Stimulated activated CD4-positive, alpha-beta T cell treated with anti-CD3 and anti-CD28 coated beads, Interleukin-2, amount 100 ng/mL, for 48 hours (primary cell): ENCODE measurements at places on chromosomes 1 and 21.

GRCh38 chr1:92340154-92340553 lies 41.3 kb downstream of the RPAP2 start:
- no peak for DNase-seq

- DNase-seq: no peak
Measured at GRCh38 chr1:85495556-85495955, 30.6 kb upstream of the DDAH1 start.

DNA sequence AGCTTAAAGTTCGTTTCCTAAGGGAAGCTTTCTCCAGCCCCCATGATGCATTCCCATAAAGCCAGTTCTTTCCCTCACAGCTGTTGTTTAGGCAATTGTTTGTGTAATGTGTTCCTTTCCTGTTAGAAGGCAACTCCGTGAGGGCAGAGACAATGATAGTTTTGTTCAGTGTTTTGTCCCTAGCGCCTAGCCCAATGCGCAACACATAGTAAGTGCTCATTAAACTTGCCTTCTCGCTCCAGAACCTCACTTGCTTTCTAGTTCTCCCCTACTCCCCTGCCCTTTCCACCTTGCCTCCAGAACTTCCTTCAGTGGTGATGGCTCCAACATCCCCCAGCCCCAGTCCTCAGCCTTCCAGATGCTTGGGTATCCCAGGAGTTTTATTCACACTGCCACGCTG lies 115.4 kb downstream of the TMEM53 start:
- DNase-seq: no peak

- no peak for DNase-seq
Measured at GRCh38 chr1:64539781-64540218, 69.9 kb downstream of the CACHD1 start.

- DNase-seq: no peak
Measured at GRCh38 chr21:29105218-29105617, 25.2 kb upstream of the MAP3K7CL start.

GRCh38 chr1:229514578-229515275 lies 6.6 kb upstream of the NUP133 start:
- DNase-seq: peak; percentile 35

DNA sequence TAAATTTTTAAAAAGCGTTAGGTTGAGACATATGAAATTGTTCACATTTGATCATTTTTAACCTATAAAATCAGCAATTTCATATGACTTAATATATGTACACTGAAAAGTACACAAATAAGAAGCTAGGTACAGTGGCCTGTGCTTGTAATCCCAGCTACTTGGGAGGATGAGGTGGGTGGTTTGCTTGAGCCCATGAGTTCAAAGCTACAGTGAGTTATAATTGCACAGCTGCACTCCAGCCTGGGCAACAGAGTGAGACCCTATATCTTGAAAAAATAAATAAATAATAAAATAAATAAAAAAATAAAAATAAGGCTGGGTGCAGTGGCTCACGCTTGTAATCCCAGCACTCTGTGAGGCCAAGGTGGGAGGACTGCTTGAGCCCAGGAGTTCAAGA lies 5.2 kb upstream of the EPB41 start:
- no peak for DNase-seq

- no peak for DNase-seq
Measured at GRCh38 chr1:21843208-21843607, 31.1 kb downstream of the LDLRAD2 start.

GRCh38 chr1:52634111-52634510 lies 1.1 kb downstream of the SHISAL2A start:
- DNase-seq: no peak

DNA sequence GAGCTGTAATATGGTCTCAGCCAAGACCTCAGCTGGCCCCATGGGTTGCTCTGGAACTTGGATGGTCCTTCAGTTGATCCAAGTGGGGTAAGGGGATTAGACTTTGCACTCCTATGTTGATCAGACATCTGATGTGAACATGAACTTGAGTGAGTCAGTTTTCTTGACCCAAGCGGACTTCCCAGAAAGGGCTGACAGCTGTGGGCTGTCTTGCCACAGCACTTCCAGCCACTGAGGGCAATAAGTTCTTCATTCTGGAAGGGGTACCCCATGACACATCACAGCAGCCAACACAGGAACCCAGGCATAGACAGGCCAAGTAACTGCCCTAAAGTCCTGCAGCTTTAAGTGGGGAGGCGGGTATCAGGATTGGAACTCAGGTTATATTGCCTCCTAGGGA lies 93.9 kb upstream of the USP24 start:
- DNase-seq: no peak

- no peak for DNase-seq
Measured at GRCh38 chr1:117150316-117150715, 28.8 kb upstream of the TRIM45 start.

DNA sequence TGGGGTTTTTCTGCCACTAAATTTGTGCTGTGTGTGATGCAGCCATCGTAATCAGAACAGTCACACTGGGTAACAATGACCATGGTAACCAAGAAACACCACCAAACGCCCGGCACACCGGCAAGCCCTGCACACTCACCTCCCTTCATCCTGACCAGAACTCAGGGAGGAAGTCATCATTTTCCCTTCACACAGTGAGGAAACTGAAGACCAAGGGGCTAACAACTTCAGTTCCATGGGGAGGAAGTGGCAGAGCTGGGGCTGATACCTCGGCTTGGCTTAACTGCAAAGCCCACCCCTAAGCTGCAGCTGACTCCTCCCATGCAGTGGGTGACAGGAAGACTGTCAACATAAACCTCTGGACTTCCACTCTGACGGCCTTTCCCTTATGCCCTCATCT lies 69.3 kb upstream of the BCAR3 start:
- no peak for DNase-seq

DNA sequence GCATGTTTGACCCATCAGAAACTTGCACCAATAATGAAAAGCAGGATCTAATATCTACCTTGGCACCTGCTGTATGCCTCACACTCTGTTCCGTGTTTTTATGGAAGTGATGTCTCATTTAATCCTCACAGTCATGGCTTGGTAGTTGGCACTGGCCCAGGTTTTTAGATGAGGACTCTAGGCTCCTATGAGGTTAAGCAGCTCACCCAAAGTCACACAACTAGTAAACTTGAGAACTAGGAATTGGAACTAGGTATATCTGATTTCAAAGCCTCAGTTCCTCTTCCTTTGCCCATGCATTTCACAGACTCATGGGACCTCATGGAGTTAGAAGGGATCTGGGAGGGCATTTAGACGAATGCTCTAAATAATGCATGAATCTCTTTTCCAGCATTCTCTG lies 21.3 kb upstream of the TARBP1 start:
- no peak for DNase-seq

DNA sequence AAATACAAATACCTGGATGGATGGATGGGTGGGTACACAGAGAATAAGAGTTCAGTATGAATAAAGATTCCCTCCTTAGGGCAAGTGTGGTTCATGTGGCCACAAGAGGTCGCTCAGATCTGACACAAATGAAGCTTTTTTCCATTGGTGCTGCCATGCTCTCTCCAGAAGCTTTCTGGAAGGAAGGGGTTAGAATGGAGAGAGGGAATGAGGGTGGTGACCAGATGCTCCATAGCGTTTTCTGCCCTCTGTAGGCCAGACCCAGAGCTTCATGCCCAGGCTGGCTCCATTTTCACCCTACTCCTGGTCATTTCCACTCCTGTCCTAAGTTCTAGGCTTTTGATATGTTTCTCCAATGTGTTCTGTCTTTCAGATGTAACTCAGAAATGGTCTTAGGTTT lies 3.3 kb upstream of the FCRL6 start:
- DNase-seq: peak; percentile 27

- DNase-seq: no peak
Measured at GRCh38 chr1:178019622-178020021, 49.8 kb upstream of the SEC16B start.

GRCh38 chr1:61131716-61132115 lies 49.4 kb downstream of the NFIA start:
- DNase-seq: no peak

- DNase-seq: no peak
Measured at GRCh38 chr1:26854906-26855305, 8.0 kb upstream of the SFN start.

GRCh38 chr1:93239863-93240262 lies 59.3 kb downstream of the CCDC18 start:
- DNase-seq: no peak

DNA sequence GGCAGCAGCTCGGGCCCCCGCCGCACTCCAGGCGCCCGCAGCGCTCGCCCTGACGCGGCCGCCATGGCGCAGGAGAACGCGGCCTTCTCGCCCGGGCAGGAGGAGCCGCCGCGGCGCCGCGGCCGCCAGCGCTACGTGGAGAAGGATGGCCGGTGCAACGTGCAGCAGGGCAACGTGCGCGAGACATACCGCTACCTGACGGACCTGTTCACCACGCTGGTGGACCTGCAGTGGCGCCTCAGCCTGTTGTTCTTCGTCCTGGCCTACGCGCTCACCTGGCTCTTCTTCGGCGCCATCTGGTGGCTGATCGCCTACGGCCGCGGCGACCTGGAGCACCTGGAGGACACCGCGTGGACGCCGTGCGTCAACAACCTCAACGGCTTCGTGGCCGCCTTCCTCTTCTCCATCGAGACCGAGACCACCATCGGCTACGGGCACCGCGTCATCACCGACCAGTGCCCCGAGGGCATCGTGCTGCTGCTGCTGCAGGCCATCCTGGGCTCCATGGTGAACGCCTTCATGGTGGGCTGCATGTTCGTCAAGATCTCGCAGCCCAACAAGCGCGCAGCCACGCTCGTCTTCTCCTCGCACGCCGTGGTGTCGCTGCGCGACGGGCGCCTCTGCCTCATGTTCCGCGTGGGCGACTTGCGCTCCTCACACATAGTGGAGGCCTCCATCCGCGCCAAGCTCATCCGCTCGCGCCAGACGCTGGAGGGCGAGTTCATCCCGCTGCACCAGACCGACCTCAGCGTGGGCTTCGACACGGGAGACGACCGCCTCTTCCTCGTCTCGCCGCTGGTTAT lies 2.8 kb downstream of the KCNJ9 start:
- DNase-seq: peak; percentile 68

DNA sequence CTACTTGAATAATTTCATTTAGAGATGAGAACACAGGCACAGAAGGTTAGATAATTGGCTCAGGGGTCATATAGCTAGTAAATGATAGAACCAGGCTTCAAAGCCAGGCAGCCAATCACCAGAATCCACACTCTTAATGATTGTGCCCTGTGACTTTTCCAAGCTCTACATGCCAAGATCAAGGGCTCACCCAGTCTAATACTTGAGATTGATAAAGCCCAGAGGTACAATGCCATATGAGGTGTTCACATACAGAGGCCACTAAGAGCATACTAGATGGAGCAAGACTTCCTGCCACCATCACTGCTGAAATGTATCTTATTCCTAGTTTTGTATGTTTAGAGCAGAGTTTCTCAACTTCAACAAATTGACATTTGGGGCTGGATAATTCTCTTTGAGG lies 40.9 kb upstream of the MCOLN3 start:
- no peak for DNase-seq

DNA sequence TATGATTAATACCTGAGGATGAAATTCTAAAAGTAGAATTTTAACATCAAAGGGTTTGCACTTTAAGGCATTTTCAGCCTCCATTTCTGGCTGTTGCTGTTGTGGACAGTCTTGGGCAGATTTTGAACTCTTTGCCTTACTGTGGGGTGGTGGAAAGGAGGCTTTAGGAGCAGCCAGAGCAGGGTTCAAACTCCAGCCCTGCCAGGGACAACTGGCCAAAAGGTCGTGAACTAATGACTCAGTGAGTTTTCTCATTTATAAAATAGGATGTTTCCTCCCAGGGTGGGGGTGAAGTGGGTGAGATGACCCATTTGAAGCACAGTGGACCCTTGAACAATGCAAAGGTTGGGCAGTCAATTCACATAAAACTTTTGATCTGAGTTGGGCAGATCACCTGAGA lies 36.7 kb downstream of the MAPKAPK2 start:
- DNase-seq: no peak

DNA sequence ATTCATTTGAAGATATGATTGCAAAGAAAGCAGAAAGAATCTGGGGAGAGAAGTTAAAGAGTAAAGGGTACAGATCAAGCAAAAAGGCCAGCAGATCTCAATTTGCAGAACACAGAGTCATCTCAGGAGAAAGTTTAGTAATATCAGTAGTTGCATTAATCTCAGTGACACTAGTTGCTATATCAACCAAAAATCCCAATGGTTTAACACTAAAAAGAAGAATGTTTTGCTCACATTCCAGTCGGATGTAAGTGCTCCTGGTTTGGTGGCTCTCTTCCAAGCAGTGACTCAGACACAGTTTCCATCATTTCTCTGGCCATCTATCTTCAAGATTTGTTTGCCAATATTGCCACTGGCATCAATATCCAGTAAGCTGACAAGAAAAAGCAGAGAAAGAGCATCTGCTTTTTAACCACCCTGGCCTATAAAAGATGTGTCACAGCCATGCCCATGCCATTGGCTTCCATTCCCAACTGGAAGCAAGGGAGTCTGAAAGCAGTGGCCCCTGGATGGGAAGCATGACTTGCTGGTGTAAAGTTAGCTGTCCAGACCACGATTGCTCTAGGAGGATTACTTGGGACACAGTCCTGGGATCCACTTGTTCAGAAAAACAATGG lies 45.5 kb upstream of the AIM2 start:
- DNase-seq: no peak

GRCh38 chr1:6545276-6546112 lies 8.8 kb downstream of the NOL9 start:
- no peak for DNase-seq

GRCh38 chr21:42607525-42608102 lies 45.8 kb upstream of the PDE9A start:
- no peak for DNase-seq

GRCh38 chr1:17101261-17101660 lies 18.0 kb downstream of the PADI2 start:
- no peak for DNase-seq

GRCh38 chr1:2047749-2048729 lies 2.2 kb upstream of the PRKCZ start:
- no peak for DNase-seq
